ENCODE measurements at places on chromosomes 1 and 21.

DNA sequence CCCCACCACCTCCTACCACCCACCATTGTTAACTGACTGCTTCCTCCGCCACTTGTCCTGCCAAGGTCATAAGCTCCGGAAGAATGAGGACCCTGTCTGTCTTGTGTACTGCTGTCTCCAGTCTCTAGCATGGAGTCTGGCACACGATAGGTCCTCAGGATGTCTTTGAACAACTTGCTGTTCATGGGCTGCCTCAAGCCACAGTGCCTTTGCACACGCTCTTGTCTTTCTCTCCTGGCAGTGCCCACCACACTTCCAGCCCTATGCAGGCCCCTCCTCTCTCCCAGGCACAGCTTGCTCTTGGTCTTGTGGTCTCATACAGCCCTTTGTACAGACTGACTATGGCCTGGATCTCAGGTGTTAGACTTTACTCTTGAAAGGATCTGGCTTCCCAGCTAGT lies 97.6 kb downstream of the ARHGEF10L start:
- no peak for DNase-seq

- no peak for DNase-seq
Observed at GRCh38 chr1:217048104-217048707, 325.0 kb upstream of the ESRRG start.

- DNase-seq: no peak
Observed at GRCh38 chr1:229454056-229454455, 20.2 kb upstream of the ACTA1 start.

DNA sequence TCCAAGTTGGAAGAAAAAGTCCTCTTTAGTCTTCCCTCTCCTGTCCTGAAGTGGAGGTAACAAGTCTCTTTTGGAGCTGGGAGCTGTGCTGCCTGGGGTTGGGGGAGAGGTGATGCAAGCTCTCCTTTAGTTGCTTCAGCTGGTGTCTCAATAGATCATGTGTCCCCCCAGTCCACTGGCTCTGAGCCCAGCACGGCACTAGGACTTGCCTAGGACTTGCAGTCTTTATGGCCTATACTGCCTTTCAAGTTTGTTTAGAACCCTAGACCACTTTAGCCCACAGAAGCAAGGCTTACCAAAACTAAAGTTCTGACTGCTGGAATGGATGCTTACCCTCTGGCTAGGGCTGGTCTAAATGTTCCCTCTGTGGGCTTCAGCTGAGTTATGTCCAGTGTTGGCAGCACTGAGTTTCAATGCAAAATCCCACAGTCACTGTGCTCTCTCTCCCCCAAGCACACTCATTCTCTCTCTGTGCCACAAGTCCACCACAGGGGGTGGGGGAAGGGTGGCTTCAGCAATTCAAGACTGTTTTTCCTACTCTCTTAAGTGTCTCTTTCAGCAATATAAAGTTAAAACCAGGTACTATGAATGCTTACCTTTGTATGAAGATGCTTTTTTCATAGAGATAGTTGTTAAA lies 185.0 kb downstream of the DNAH14 start:
- DNase-seq: no peak

DNA sequence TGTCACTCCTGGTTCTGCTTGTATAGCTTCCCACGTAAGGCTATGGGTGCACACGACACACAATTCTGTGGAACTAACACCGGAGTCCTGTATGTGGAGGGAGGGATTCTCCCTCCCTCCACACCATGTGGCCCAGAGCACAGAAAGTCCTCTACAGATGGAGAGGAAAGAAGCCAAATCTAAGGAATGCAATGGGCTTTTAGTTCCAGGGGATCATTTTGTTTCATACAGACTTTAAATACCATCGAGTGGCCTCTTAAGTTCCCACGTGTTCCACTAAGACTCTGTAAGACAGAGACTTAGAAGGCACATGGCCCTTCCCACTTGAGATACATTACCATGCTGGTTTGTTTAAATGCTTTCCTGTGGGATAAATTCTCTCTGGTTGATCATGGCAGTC lies 156.0 kb downstream of the TGFB2 start:
- no peak for DNase-seq

DNA sequence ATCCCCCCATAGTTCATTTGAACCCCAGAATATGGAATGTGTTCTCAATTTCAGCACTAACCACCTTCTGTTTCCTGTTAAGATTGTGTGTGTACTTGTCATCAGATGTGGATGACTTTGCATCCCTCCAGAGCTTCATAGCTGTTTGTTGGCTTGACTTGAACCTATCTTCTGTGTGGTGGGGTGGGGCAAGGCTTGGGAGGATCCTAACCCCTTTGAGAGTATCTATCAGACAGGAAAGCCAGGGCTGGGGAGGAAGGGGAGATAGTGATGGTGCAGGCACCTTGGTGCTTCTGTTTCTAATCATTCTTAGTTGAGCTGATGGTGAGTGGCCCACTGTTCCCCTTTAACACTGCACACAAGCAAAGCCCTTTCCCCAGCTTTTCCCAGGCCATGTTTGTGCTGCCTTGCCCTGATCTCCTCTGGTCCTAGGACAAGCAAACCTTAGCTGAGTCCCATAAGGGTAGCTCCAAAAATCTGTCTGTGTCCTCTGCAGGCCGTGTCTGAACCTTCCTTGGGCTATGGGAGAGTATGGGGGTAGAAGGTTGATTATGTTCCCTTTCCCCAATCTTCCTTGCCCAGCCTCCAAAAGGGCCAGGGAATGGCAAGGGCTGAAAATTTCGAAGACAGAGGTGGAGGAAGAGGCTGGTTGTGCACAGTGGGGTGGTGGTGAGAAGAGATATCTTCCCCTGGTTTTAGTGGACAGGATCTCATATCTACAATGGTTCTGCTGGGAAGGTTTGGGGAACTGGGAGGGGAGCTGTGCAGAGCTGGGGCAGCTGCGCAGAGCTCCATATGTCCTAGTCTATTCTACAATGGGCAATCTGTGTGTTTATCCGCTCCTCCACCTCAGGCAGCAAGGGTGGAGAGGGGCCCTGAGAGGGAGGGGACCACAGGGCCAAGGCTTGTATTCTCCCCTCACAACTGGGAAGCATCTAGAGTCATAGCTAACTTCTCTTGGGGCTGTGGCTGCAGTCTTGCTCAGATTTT lies 1.4 kb downstream of the NHLH1 start:
- no peak for DNase-seq

- no peak for DNase-seq
Observed at GRCh38 chr1:2356401-2356800, 35.0 kb downstream of the MORN1 start.

- DNase-seq: no peak
Observed at GRCh38 chr1:207803678-207804077, 51.8 kb downstream of the CD46 start.

DNA sequence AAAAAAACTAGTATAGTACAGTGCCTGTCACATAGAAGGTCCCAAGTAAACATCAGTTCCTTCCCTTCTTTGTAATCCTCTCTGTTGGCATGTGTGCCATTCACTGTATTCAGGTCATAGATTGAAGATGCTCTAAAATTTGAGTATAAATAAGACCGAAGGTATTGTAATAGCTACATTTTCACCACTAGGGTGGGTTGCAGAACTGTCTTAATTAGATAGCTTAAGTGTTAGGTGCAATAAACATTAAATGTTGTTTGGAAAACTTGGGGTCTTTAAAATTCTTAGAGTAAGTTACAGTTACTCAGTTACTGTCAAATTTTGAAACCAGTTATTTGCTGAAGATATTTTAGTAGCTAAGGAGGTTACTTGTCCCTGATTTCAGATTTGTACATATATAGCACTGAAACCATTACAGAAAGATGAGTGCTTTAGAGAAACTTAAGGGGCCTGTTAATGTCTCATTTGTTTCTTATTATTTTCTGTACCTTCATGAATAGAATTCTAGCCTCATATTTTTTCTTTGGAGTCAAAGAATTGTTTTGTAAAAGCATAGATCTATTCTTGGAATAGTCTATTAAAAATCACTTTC lies 24.3 kb downstream of the PER3 start:
- DNase-seq: no peak

DNA sequence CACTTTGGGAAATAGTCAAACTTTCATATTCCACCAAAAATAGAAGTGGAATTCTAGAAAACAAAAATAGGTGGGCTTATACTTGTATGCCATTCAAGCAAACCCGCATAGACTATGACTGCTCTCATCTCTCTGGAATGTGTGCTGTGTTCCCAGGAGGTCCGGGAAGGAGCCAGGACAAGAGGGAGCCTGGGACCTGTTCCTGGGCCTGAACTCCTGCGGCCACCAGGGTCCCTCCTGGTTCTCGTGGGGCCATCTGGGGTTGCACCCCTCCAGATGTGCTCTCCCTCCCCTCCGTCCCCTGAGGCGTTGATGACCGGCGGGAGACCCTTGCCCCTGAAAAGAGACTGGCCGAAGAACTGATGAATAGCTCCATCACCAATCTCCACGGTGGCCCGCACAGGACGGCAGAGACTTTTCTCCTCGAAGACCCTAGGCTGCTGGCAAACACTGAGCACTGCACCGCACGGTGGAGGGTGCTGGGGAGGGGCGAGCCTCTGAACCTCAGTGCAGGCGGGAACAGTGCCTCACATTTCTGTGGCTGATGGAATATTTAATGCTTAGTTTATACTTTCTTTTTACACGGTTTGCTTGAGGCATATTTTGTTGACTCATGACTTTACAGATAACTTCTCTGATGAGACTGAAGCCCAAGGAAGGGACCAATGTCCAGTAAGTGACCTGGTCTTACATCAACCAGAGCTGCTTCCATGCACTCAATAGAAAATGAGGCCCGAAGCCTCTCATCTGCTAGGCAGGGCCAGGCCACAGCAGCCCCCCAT lies 9.6 kb upstream of the ADARB1 start:
- no peak for DNase-seq

DNA sequence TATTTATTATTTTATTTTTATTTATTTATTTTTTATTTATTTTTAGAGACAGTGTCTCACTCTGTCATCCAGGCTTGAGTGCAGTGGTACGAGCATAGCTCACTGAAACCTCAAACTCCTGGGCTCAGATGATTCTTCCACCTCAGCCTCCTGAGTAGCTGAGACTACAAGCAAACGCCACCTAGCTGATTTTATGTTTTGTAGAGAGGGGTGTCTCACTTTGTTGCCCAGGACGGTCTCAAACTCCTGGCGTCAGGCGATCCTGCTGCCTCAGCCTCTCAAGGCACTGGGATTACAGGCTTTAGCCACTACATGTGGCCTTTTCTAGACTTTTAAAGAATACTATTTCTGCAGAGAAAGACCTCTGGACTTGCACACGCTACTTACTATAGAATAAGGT lies 61.3 kb upstream of the C1orf53 start:
- DNase-seq: no peak

- DNase-seq: no peak
Observed at GRCh38 chr1:61184040-61184713, 101.8 kb downstream of the NFIA start.

GRCh38 chr1:206705726-206706297 lies 21.1 kb downstream of the MAPKAPK2 start:
- DNase-seq: no peak

- no peak for DNase-seq
Observed at GRCh38 chr21:32807717-32808380, 36.3 kb upstream of the PAXBP1 start.

- DNase-seq: no peak
Observed at GRCh38 chr1:162847839-162848453, 13.0 kb downstream of the CCDC190 start.

GRCh38 chr21:44713846-44714245 lies 2.5 kb upstream of the TSPEAR start:
- no peak for DNase-seq

DNA sequence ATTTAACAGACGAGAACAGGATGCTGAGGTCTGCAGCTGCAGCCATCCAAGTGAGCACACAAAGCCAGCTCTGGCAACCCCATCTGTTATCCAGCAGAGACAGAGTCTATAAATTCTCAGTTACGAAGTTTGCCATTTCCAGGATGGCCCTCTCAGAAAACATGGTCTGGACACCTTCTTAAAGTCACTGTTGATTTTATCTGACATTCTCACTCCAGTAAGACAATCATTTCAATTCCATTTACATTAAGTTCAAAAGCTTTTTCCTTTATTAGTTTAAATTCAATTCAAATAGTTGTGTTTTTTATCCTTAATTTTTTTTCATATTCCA lies 125.5 kb downstream of the DMRTB1 start:
- no peak for DNase-seq

GRCh38 chr1:178960482-178961240 lies 65.0 kb upstream of the FAM20B start:
- no peak for DNase-seq

- DNase-seq: no peak
Observed at GRCh38 chr1:226871636-226872327, 1.4 kb downstream of the PSEN2 start.

DNA sequence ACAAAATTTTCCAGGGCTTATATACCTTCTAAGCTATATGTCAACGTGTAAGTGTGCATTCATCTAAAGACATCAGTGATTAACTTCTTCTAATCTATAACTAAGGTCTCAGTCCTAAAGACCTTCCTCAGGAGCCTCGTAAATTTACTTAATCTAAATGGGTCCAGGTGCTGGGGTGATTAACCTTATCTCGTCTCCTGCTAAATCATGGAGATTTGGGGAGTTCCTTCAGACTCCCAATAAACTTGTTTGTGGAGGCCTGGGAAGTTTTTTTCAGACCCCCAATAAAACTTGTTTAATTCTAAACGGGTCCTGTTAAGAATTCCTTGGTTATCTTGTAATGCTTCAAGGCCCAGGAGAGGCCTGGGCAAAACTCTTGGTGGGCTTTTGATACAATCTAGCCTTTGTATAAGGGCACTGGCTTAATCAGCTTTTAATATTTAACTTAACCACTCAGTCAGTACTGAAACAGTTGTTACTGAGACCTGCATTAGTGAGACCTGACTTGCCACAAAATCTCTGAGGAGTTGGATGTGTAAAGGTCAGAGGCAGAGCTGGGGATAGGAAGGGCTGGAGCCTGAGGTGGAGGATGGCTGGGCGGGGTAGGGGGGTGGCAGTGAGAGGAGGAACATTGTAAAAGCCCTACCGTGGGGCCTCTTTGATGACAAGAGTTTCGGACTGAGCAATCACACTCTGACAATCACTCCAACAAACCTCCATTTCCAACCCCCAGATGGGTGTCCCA lies 6.2 kb upstream of the HMGCS2 start:
- DNase-seq: no peak

DNA sequence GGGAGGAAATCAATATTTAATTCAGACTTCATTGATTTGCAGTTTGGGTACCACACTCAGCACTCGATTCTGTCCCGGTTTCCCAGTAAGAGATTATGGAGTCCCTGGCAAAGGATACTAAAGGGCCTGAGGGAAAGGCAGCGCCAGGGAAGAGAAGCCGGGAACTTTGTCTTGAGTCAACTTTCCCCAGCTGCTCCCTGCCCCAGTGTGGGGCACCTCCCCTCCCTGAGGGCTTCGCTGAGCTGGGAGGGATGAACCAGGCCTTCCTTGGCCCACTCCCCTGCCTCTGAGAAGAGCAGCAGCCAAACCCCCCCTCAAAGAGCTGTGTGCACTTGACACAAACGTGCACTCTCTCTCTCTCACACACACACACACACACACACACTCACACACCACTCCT lies 32.6 kb downstream of the OPTC start:
- DNase-seq: no peak

DNA sequence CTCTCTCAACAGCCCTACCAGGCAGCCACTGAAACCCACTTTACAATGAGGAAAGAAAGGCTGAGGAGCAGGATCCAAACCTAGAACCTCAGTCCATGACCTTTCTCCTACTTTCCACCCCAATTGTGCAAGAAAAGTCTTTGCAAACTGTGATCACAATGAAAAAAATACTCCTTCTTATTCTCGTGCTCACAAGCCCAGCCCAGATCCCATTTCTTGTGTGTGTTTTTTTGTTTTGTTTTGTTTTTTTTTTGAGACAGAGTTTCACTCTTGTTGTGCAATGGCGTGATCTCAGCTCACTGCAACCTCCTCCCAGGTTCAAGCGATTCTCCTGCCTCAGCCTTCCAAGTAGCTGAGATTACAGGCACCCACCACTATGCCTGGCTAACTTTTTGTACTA lies 97.7 kb downstream of the CRYAA start:
- DNase-seq: no peak

Data from BJ (cell line).